ENCODE measurements at places on chromosomes 2 and 18.
A peak's percentile ranks its signal among the peaks of the same experiment; 100 is the strongest.

DNA sequence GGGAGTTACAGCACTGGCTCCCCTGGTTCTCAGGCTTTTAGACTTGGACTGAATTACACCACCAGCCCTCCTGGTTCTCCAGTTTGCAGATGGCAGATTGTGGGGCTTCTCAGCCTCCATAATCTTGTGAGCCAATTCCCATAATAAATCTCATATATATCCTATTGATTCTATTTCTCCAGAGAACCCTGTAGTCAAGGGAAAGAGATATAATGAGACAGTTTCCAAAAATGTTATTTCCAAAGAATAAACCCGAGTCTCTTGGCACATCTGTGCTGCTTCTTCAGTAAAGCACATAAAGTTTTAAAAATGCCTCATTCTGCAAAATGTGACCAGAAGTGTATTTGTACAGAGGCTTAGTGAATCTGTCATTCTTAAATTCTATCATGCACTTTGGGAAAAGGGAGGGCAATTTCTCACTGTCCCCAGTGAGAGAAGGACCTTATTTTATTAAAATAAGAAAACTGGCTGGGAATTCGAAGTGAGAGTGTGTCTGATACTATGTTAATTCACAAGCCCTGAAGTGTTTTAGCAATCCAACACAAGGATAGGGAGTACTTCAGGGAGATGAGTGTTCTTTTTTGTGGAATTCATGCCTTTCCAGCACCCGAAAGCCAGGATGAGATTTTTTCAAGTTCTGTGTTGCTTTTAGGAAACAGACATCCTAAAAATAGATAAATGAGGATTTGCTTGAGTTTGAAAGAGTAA, 282.4 kb upstream of the CHAC2 start:
- DNase-seq: no peak

DNA sequence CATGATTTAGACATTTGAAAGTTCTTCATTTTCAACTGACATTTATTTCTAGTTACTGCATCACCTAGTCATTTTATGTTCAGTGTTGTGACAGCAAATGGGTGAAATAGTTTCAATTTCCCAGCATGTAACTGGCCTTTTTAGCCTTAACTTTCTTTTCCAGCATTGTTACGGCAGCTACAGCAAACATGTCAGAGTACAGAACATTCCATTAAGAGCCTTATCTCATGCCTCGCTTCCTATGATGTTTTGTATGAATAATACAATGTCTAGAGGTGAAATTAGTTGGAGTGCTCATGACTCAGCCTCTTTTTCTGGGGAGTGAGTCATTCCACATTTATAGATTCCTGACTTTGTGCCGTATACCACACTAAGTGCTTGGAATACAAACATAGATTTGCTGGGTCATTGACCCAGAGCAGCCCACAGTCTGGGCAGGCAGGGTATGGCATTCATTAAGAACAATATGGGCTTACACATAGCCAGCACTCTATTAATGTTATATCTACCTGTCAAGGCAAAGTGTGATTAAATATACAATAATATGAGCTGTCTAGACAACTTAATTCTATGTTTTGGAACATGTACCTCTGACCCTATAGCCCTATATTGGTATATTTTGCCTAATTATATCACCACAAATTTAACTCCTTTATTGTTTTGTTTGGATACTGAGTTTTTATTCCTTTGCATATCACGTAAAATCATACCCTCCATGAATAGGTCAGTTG, 72.2 kb downstream of the MAP2 start:
- DNase-seq: peak; percentile 98

- DNase-seq: no peak
These were observed 502.4 kb upstream of the TNP1 start for GRCh38 chr2:217362286-217362685.

GRCh38 chr18:36905571-36905970, 76.6 kb downstream of the KIAA1328 start:
- no peak for DNase-seq

DNA sequence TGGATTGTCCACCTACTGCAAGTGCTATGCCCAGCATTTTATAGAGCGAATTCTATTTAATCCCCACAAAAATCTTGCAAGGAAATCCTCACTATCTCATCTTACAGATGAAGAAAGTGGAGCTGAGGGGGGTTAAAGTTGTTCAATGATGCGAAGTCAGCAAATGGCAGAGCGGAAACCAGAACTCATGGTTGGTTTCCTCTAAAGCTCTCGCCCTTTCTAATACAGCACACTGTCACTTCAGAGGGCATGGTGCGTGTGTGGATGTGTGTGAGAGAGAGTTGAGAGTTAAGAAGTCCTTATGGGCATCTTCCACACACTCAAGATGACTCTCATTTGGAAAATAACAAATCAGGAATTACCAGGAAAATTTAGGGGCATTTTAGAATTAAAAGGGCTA, 78.4 kb downstream of the TGFA start:
- DNase-seq: no peak

GRCh38 chr18:8504880-8505435, 104.3 kb upstream of the RAB12 start:
- no peak for DNase-seq

DNA sequence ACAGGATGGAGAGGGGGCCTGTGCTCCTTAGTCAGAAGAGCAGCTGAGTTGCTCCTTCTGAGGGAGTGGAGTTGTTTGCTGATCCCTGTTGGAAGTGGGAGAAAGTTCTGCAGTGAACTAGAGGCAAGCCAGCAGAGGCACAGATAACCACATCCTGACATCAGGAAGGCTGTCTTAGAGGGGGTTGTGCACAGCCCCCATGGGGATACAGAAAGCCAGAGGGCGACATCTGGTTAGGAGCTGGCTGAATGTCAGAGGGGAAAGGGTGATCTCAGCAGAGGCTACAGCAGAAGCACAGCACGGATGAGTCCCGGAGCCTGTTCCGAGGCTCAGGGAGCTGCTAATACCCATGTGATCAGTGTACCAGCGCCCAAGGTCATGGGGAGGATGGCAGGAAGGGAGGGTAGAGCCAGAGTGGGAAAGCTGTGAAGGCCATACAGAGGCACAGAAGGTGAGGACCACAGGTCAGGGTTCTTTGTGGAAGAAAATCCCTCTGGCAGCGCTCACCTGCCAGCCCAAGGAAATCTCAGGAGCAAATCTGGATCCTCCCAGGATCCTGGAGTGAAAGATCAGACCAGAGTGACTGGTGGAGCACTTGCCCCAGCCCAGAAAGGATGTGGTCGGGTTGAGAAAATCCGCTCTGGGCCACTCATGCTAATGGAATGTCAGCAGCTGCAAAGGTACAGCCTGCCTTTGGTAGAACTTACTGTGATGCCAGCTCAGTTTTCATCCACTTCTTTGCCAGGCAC, 111.8 kb downstream of the STPG4 start:
- DNase-seq: peak; percentile 94

DNA sequence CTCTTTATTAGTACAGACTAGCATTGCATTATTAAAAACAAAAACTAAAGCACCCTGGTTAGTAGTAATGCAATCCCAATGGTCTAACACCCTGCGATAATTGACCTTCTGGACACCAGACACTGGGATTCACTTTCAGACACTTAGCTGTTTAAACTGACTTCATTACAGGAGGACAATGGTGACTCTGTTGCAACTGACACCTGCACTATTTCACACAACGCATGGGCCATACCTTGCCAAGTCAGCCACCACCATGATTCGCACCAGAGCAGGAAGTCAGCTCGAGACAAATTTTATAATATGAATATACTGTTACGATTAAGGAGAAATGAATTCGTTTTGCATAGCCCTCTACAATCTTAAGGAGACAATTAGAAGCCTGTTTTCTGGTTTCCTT, 150.7 kb downstream of the MEIS1 start:
- DNase-seq: no peak

DNA sequence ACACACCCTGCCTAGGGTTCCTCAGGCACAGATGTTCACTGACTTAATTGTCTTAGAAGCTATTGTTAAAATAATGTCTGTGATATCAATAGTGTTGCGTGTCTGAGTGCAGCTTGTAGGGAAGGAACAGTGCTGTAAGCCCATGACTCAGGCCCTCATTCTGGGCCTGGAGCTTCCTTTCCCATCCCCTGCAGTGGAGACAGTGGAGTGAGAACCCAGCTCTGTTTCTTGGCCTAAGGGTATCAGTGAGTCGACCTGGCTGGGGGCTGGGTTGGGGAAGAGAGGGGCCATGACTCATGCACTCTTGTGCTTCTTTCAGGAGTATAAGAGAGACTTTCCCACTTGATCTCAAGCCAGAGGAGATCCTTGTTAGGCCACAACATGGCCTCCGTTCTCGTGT, 106.8 kb downstream of the HRH4 start:
- DNase-seq: peak; percentile 1

GRCh38 chr2:29174937-29175336, 59.7 kb downstream of the CLIP4 start:
- no peak for DNase-seq

DNA sequence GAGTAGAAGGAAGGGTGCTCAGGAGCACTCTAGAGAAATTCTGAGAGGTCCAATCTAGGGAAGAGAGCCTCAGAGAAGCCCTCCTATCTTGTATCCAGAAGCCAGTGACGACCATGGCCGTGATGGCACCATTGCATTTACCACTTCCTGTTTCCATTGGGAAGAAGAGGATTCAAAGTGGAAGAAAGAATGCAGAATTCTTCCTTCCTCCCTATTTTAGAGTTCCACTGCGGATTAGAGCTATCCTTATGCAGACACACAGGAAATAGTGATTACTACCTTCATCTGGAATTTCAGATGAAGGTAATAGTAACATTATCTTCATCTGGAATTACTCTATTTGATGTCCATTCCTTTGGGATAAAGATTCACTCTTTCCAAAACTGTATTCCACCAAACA, 45.6 kb upstream of the PCBP1 start:
- DNase-seq: peak; percentile 5

DNA sequence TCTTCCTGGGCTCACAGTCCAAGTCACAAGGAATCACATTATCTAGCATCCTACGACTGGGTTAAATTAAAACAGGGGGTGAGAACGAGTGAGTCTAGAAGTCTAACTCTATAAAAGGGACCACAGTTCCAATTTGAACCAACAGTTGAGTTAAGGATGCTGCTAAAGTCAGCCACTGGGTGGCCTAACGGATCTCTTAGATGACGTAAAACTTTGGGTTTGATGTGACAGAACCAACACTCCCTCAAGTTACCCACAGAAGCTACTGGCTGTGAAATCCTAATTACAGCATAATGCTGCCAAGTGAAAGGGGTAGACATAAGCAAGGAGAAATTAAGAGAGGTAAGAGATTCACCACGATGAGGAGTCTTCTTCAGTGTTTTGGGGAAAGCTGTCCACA, 32.7 kb upstream of the RUFY4 start:
- DNase-seq: no peak

DNA sequence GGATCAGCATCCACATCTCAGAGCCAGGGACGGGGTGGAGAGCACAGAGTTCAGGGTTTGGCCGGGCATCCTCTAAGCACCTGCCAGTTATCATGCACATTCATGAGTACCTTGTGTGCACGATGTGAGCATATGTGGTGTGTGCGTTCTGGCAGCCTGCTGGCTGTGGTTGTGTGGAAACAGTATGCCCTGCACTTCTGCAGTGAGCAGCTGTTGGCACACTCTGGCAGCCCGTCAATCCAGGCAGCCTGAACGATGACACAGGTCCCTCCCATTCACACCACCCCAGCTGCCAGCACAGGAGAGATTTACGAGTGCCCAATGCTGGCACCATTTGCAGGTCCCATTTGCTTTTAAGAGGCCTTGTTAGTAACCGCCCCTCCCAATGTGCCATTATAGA, 74.2 kb downstream of the CD8B2 start:
- DNase-seq: no peak

DNA sequence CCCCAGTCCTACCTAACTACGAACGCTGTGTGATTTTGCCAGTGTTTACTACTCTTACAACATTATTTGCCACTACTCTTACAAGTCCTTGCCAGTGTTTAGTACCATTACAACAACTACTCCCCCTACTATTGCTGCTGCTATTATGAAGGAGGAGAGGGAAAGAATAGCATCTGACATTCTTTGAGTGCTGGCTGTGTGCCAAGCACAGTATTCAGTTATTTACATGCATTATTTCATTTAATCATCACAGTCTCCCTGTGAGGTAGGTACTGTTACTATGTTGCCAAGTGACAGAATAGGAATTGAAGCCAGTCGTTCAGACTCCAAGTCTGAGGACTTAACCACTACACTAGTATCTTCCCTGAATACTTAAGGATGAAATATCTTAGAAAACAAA, 185.9 kb upstream of the FOSL2 start:
- DNase-seq: peak; percentile 53

DNA sequence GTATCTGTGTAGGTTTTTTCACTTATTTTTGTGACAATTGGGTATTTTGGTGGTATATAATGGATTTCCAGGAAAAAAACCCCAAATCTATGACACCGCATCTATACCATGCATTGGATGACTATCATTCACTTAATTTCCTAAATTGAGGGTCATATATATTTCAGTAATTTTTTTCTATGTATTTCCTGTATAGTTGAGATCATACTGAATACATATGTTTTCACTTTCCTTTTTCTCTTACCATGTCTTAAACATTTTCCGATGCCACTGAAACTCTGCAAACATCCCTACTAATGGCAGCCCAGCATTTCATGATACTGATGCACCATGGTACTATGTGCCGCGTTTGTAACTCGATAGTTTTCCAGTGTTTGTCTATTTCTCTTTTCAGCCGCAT, 40.4 kb downstream of the CDKL4 start:
- no peak for DNase-seq

GRCh38 chr2:96118698-96119388, 2.5 kb upstream of the ADRA2B start:
- no peak for DNase-seq

- DNase-seq: peak; percentile 34
These were observed 146.8 kb downstream of the TGIF1 start for GRCh38 chr18:3596637-3597384.

DNA sequence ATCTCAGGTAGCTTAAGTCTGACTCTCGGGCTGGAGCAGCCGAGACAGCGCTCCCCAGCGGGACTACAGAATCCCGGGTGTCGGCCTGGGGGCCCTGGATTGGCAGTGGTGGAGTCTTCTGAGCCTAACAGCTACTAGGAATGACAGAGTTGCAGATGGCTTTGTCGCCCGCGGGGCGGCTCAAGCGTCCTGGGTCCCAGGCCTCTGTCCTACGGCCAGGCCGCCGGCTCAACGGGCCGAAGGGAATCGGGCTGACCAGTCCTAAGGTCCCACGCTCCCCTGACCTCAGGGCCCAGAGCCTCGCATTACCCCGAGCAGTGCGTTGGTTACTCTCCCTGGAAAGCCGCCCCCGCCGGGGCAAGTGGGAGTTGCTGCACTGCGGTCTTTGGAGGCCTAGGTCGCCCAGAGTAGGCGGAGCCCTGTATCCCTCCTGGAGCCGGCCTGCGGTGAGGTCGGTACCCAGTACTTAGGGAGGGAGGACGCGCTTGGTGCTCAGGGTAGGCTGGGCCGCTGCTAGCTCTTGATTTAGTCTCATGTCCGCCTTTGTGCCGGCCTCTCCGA, 8.8 kb downstream of the SIX2 start:
- DNase-seq: no peak

DNA sequence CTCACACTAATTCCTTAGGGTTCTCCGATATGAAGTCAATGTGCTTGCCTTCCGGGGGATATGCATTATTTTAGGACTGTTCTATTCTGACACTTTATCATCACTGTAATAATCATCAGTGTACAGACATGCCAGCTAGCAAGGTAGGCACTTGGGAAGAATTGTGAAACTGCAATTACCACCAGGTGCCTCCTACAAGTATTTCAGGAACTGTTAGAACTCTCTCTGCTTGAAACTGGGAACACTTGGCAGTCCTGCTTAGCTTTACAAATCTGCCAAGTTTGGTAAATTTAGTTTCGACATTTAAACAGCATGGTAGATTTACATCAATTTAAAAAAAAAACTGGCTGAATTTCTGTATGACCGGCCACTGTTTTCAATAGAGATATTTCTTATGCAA, 128.7 kb downstream of the SATB2 start:
- DNase-seq: no peak

GRCh38 chr2:42021464-42021863, 26.4 kb upstream of the PKDCC start:
- DNase-seq: peak; percentile 91

Data from iris pigment epithelial cell (primary cell).